ENCODE measurements at places on chromosomes 11 and 22.

- DNase-seq, result no peak
Observed at GRCh38 chr11:83721263-83721662, 435.1 kb upstream of the CCDC90B start.

DNA sequence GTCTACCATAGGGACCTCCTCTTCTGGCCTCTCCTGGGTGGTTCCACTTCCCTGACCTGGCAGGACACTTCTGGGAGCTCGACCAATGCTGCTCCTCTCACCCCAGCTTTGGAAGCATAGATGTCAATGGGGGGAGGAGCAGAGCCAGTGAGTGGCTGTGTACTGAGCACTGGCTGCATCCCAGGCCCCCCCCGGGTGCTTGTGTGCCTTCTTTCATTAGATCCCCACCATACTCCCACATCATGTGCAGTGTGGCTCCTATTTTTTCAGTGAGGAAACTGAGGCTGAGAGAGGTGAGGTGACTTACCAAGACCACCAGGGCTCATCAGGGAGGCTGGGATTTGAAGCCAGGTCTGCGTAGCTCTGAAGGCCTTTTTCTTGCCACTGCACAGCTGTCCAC, 44.3 kb downstream of the LRRC32 start:
- no peak for DNase-seq

DNA sequence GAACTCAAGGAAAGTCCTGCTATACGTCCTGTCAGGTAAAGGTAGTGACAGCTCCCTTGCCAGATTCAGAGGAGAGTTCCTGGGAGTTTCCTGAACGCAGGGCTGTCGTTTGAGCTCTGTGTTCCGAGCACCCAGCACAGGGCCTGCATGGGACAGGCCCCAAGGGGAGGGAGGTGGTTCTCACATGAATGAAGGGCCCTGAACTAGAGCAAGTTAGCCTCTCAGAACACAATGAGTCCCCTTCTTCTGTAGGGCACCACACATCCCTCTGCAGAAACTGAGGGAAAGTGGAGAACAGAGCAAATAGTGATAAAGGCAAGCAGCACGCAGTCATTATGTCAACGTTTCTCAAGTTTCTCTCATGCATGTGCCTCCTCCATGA, 35.3 kb downstream of the NEU3 start:
- no peak for DNase-seq

- no peak for DNase-seq
Observed at GRCh38 chr11:27648840-27649239, 51.4 kb downstream of the BDNF start.

GRCh38 chr22:42635531-42635930, 4.9 kb downstream of the ATP5MGL start:
- DNase-seq, result no peak

DNA sequence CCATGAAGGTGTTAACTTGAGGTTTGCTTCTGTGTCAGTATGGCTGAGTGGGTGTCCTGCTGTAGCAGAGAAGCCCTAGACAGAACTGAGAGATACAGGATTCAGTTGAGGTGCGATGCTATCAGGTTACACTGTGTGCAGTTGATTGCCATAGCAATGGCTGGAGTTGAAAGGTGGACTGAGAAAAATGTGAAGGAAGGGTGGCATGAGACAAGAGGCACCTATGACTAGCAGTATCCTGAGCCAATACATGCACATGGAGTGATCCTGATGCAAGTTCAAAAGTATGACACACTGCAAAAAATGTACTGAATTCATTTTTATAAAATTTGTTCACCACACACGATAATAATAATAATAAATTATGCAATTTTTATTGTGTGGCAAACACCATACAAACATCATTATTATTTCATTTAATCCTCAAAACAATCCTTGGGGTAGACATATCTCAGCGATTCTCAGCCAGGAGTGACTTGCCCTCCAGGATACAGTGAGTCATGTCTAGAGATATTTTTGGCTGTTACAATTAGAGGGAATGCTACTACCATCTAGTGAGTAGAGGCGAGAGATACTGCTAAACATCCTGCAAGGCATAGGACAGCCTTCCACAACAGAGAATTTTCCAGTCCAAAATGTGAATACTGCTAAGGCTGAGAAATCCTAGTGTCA, 3.9 kb upstream of the PIWIL4 start:
- no peak for DNase-seq

GRCh38 chr11:69361048-69361447, 67.1 kb downstream of the MYEOV start:
- DNase-seq, result no peak

DNA sequence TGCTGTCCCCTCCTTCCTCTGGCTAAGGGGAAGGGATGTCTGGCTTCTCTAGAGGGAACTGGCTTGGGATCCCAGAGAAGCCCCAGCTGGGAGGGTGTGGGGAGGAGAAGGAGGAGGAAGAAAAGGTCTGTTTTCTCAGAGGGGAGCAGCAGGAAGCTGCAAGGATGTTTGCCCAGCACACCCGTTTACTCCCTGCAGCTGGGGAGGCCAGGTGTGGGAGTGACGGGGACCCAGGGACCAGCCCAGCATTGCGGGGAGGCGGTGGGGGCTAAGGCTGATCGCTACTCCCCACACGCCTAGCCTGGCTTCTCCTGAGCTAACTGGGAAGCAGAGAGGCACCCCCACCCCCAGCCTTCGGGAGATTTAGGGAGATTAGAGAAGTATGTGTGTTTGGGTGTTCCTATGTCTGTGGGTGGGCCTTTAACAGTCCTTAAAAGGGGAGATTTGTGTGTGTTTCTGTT, 3.9 kb downstream of the CREB3L1 start:
- no peak for DNase-seq

- no peak for DNase-seq
Observed at GRCh38 chr11:30789270-30789669, 203.1 kb upstream of the MPPED2 start.

GRCh38 chr11:30316237-30316636, 6.7 kb upstream of the ARL14EP start:
- DNase-seq, result no peak

DNA sequence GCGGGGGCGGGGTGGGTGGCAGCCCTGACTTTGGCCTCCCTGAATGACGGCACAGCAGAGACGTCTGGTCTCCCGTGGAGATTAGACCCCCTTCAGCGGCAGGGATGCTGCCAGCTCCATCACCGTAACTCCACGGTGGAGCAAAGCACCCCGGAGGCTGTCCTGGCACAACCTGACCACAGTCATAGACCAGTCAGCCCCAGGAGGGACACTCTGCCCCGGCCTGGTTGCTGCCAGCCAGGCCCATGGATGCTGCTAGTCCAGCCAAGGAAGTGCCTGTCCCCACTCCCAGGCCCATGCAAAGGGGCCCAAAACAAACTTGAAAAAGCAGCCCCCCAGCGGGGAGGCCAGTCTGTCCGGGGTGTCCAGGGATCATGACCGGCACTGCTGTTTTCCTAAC, 11.5 kb upstream of the ANO1 start:
- no peak for DNase-seq

- DNase-seq, result no peak
Observed at GRCh38 chr11:94169516-94169915, 40.9 kb downstream of the PANX1 start.

DNA sequence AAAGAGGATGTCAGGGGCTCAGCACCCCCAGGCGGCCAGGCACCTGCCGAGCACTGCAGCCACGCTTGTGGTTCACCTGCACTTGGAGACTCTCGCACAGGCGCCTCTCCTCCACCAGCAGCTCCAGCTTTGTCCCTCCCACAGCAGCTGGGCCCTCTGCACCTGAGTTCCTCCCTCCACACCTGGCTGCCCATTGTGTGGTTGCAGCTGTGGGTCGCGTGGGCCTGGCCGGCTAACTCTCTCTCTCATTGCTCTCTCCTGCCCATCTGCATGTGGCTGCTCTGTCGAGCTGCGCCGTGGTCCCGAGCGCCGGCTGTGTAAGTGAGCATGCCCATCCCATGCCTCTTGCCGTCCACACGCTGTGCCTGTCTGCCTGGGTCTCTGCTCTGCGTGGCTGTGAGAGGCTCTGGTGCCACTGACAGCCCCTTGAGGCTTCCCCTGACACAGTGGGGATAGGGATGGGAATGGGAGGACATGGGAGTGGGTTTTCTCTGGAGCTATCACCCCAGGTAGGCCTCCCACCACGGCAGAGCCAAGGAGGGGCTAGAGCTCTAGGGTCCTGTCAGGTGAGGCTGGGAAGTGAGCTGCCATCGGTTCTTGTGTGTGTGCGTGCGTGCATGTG, 8.5 kb upstream of the ACR start:
- DNase-seq, result no peak

DNA sequence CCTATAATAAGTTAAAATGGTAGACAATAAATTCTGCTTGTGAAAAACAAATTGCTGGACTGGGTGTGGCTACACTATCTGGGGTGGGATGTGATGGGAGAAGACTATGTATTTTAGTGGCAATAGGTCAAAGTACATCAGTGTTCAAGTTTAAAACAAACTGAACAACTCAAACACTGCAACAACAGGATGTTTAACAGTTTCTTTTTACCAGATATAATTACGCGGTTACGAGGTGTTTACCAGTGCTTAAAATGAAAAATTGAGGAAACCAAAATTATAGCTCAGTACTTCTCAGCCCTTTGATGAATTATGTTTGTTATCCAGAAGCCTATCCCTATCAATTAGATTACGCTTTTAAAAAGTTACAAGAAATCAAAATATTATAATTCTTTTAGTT, 3.2 kb downstream of the PRDM10 start:
- no peak for DNase-seq

DNA sequence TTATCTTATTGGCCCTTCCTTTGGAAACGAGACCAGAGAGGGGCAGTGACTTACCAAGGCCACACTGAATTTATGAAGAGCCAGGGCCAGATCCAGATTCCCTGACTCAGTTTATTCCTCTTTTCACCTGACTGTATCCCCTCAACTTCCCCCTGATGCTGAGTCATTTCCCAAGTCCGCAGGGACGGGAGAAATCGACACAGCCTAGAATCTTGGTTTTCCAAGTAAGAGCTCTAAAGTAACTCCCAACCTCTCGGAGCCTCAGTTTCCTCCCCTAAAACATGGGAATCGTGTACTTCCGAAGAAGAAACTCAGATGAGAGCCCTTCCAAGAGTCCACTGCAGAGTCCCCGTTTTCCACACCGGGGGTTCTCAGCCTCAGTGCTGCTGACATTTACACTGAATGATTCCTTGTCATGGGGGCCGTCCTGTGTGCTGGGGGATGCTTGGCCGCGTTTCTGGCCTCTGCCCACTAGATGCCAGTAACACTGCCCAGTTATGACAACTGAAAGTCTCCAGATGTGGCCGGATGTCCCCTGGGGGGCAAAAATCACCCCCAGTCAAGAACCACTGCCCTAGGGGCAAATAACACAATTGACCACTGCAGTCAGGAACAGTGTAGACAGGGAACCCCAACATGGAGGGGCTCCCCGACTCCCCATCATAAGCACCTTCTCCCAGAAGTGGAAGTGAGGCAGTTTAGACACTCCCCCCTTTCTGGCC, 11.2 kb downstream of the MPST start:
- no peak for DNase-seq

DNA sequence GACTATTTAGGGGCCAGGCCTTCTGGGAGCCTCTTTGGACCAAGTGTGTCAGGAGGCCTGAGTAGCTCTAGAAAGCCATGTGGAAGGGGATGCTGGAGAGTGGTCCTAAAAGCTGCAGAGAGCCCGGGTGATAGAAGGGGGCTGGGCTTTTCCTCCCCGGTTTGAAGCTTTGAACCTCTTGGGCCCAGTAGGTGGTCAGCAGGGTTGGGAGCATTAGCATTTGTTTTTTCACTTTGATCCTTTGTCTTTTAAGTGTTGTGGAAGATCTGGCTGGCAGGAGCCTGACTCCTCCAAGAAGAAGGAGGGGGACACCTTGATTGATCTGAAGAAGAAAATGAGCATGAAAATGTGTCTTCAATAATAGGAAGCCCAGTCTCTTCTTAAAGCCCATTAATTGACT, 596.6 kb downstream of the INSC start:
- no peak for DNase-seq

GRCh38 chr11:34897171-34897870, 18.9 kb downstream of the APIP start:
- no peak for DNase-seq

DNA sequence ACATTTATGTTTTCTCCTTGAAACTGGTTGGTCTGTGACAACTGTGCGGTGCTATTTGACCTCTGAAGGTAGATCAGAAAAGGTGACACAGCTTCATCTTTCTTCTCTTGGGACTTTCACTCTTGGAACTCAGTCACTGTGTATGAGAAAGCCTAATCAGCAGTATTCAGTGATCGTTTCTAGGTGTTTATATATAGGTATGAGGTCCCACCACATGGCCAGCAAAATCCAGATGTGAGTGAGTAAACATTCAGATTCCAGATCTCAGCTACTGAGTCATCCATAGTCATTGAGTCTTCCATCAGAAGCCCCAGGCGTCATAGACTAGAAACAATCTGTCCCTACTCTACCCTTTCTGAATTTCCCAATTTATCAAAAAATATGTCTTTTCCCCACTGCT, 117.3 kb upstream of the CTSC start:
- DNase-seq, result no peak

DNA sequence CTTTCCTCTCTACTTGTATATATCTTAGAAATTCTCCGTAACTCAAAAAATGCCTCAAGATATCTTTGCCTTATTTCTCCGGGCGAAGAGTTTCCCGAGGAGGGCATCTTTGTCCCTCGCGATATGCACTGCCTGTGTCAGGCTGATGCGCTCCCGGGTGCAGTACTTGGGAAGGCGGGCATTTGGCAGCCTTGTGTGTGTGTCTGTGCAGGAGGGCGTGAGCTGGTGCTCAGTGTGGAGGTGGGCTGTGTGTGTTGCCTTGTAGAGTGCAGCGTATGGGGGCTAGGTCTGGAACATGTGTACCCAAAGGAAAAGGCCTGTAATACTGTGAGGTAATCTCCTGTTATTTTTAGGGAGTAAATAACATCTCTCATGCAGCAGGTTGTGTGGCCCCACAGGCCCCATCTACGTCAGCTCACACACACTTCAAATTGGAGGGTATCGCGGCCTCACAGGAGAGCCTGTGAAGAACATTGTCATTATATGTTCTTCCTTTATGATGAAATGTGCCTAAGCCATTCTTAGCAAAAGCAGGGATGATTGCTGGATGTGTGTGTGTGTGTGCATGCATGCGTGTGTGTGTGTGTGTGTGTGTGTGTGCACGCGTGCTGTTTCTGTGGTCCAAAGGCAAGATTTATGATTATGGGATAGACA, 77.5 kb downstream of the KCNJ1 start:
- no peak for DNase-seq

- DNase-seq, result no peak
Observed at GRCh38 chr11:107275632-107276031, 182.0 kb downstream of the CWF19L2 start.

- DNase-seq, result no peak
Observed at GRCh38 chr22:21755851-21756284, 20.3 kb upstream of the YPEL1 start.

DNA sequence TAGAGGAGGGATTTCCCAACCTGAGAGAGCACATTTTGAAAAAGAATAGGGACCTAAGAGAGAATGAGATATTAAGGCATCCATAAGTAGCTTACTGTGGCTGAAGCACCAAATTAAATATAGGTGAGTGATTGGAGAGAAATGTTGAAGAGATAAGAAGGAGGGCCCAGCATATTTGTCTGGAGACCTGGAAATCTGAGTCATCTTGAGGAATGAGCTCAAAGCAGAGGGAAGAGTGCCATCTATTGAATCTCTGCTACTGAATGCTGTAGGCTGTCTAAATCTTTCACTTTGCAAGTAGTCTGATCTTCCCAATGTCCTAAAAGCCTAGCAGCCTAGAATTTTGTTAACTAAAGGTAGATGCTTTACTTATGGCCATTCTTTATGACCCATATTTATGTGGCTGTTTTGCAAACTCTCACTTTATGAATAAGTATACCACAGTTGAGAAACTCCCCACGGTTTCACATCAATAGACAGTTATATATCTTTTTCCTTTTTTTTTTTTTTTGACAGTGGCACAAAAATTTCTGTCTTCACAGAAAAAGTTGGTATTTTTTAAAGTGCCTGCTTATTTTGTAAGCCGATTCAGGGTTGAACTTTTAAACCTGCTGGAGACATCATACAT, 2093.5 kb downstream of the LRRC4C start:
- DNase-seq, result no peak

Data from NCI-H1417 treated with DMSO at 0.1 percent for 48 hours (cell line).